ENCODE measurements at places on chromosomes 4 and X.

DNA sequence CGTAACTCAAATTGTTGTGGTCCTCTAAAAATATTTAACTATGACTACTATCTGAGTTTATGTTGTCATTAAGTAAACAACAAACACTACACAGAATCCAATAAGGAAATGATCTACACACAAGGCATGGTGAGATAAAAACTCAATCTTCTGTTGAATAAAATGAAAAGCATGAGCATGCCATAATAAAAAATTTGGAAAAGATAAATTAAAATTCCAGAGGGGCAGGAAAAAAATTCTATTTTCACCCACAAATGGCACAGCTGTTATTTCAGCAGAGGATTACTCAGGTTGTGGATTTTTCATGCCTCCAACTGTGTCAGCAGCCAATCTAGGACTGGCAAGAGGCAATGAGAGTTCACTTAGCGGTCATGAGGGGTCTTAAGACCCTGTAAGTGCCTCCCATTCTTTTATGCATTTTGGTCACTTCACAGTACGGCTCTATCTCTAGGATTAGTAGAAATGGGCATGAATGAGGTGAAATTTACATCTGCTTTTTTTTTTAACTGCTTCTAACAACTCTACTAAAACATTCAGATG is 639.8 kb upstream of the DIPK2B start:
- no peak for DNase-seq

DNA sequence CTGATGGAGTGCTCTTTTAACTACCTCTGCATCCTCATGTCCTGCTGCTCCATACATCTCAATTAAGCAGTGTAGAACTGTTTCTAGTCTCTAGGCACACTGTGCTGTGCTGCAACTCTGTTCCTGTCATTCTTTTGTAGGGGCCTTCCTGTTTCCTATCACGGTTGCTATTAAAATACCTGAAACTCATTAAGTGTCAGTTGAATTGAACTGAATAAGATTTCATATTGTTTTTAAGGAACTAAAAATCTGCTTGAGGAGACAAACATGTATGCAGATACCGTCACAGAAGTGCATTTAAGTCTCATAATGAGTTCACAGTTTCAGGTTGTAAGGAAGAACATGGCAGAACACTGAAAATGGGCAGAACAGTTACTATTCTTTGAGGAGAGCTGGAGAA is 170.1 kb downstream of the LARP7 start:
- no peak for DNase-seq

GRCh38 chr4:10011277-10011676 is 10.0 kb downstream of the SLC2A9 start:
- DNase-seq: no peak

- no peak for DNase-seq
Observed at GRCh38 chr4:162891788-162892707, 274.6 kb downstream of the NAF1 start.

DNA sequence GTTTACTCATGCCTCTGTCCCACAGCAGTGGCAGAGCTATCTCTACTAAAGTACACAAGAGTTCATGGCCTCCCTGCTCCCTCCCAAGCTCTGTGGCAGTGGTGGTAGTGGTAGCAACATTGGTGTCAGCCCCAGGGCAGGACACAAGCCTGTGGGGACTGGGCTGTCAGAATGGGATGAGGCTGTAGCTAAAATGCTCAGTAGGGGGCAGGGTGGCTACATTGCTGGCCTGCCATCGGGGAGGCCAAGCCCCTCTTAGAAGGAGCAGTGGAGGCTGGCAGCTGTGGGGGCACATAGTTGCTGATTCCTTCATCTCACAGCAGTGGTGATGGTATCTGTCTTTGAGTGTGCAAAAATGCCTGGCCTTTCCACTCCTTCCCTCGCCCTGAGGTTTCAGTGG is 461.7 kb downstream of the PCDH18 start:
- DNase-seq: no peak

DNA sequence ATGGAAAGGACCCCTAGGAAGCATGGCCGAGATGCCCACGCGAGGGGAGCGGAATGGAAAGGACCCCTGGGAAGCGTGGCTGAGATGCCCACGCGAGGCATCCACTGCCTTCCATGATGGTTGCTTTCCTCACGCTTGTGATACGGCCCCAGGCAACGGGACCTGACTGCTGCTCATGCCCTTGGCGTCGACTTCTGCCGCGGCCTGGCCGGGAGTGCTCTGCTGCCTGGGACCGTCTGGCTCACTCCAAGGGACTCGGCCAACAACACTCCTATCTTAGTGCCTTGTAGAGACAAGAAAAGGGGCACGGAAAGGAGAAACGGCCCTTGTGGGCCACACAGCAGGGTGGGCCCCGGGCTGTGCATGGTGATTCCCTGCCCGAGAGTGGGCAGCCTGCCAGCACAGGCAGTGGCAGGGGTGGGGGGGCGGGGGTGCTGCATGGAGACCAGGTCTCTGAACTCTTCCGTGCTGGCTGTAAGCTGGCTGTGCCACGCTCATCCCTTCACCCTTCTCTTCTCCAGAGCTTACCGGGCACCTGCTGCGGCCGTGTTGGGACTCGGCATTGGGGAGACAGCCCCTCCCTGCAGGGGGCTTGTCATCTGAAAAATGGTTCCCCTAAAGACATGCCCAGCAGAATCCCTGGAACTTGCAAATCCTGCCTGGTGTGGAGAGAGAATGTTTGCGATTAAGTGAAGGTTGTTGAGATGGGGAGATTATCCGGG is 38.6 kb upstream of the HMX1 start:
- DNase-seq: peak; percentile 0

DNA sequence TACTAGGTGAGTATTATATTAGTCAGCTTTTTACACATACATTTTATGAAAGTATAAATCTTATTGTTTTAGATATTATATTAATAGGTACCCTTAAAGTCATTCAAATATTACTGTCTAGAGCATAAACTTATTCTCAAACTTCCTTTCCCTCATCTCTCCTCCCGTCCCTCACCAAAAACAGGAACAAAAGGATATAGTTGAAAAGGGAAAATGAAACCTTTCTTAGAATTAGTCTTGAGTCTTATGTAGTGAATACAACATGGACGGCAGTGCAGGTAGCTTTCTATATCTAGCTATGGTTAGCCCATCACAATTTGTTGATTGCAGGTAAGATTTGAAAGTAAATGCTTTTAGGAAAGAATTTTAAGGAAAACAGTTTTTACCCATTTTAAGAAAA is 65.6 kb downstream of the RBPJ start:
- no peak for DNase-seq

GRCh38 chr4:120232050-120232449 is 165.4 kb upstream of the MAD2L1 start:
- no peak for DNase-seq

DNA sequence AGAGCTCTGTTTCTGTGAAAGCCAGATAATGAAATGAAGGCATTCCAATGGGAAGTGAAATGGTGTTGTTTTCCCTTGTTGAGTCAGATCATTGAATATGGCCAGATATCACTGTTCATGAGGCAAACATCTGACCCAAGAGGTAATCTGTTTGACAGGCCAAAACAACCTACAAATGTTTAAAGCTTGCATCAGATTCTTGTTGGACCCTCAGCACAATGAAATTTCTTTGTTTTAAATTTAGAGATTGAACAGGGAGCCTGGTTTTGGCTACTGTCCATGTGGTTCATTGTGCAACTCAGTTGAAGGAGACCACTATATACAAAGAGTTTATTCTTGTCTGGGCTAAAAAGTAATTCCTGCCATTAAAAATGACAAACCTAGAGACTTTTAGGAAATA is 159.1 kb downstream of the AFF2 start:
- no peak for DNase-seq

GRCh38 chr4:10667701-10668326 is 16.8 kb downstream of the CLNK start:
- no peak for DNase-seq

- no peak for DNase-seq
Observed at GRCh38 chrX:153468008-153468580, 2.3 kb downstream of the HAUS7 start.

DNA sequence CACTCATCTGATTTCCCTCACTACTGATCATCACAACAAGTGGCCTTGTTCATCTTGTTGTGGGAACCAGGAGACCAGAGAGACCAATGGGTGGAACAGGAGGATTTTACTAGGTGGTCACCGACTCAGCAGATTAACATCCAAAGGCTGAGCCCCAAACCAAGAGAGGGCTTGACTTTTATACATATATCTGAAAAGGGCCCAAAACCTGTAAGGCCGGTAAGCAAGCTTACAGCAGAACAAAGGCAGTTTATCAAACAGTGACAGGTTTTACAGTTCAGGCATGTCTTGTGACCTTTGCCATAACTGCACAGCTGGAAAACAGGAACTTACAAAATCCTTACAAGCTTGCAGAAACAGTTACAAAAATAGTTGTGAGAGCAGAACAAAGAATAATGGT is 195.9 kb downstream of the OR13H1 start:
- DNase-seq: no peak
